ENCODE measurements at places on chromosomes 16 and 17.

DNA sequence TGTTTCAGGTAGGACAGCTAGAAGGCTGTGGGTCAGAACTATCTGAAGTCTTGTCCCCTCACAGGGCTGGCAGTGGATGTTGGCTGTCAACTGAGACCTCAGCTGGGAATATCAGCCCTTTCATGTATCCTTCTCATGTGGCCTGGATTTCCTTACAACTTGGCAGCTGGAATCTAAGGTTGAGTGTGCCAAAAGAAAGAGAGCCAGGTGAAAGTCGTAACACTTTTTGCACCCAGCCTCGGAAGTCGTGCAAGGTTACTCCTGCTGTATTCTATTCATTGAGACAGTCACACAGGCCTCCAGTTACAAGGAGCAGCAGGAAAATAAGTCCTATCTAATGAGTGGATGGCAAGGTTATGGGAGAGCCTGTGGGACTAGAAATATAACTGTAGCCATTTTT lies 52.6 kb upstream of the DNAH9 start:
- DNase-seq: no peak

GRCh38 chr17:59634632-59635541 lies 15.2 kb downstream of the CLTC start:
- DNase-seq: no peak

DNA sequence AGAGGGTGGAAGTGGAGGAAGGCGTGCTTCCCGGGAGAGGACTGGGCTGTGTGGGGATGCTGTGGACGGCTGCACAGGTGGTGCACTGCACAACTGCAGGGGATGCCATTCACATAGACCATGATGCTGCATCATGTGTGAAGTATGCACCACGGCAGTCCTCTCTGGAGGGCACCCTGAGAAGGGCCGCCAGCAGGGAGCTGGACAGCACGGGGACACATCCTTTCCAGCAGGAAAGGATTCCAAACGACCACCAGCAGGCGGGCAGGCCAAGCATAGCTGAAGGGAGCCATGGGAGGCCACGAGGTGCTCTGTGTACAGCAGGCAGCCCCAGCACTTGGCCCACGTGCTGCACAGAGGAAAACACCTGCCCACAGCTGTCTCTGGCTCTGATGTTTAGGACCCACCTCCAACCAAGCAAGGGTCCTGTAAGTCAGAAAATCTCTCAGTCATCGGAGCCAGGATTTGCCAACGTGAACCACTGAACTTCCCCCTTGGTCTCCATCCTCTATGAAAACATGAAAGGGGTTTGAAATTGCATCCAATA lies 10.1 kb downstream of the ACTG1 start:
- DNase-seq: no peak

DNA sequence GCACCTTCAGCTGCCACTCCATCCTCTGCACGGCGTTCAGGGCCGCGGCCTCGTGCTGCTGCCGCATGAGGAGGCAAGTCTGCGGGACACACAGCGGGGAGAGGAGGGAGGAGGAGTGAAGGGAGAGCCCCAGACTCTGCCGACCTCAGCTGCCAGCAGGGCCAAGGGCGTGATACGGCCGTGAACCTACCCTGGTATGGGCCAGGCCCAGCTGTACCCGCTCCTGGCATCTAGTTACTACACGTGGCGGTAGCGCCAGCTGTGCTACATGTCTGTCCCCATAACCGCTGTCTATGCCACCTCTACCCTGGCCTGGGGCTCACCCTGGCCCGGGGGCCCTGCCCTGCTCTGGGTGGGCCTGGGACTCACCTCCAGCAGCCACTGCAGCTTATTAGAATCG lies 51.1 kb downstream of the ZNF778 start:
- DNase-seq: no peak

DNA sequence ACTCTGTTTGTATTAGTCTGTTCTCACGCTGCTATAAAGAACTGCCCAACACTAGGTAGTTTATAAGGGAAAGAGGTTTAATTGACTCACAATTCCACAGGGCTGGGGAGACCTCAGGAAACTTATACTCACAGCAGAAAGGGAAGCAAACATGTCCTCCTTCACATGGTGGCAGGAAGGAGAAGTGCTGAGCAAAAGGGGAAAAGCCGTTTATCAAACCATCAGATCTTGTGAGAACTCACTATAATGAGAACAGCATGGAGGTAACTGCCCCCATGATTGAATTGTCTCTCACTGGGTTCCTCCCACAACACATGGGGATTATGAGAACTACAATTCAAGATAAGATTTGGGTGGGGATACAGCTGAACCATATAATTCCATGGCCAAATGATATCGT lies 30.9 kb downstream of the ABCC1 start:
- no peak for DNase-seq

GRCh38 chr17:79684132-79684985 lies 46.4 kb upstream of the ENPP7 start:
- DNase-seq: no peak

GRCh38 chr16:69903865-69904415 lies 47.2 kb upstream of the CLEC18A start:
- DNase-seq: no peak

DNA sequence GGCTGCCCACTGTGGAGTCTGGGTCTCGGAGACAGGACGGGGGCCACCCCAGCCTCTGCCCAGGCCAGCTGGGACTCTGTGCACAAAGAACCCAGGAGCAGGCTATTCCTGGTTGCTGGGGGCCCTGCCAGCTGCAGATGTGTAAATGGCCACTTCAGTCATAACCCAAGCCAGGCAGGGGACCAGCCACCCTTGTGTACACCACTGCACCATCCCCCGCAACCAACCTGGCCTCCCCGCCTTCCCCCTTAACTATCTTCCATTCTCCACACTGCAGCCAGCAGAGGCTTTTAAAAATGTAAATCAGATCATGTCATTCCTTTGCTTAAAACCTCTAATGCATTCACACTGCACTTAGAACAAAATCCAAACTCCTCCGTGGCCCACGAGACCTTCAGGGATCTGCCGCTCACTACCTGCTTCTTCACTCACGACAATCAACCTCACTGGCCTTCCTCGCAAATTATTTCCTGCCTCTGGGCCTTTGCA lies 28.3 kb downstream of the RTN4RL1 start:
- no peak for DNase-seq

DNA sequence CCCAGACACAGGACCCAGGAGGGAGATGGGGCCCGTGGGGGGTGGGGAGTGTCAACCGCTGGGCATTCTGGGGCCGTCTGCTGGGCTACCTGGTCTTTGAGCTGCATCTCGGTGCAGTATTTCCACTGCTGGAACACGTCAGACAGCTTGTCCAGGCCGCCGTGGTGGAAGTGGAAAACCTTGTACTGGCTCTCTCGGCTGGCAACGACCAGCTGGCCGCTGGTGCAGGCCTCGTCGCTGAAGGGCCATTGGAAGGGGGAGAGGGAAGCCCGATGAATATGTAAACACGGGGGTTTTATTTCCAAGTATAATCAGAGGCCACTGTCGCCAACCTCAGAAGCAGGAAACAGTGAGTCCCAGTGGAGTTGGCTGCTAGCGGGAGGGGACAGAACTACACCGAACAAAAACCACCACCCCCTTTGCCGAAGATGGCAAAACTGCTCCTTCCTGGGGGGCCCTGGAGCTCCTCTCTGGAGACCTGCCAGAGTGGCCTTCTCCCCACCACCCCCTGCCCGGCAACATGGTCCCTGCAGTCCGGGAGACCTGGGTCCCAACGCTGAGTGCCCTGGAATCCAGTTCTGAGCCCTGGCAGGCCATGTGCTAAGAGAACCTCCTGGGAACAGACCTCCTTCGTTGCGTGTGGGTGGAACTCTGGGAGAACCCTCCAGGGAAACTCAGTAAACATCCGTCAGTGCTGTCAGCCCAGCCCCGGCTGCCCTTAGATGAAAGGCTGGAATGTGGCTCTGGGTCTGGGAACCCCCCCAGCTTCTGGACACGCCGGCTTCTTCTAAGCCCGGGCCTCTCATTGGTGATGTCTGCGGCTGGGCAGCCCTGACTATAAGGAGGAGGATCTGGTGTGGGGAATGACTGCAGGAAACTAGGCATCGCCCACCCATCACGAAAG lies 84.1 kb downstream of the TBC1D16 start:
- no peak for DNase-seq

- no peak for DNase-seq
Observed at GRCh38 chr17:18009609-18010420, 29.2 kb downstream of the ATPAF2 start.

- no peak for DNase-seq
Observed at GRCh38 chr17:73492821-73493814, 151.1 kb downstream of the SDK2 start.

DNA sequence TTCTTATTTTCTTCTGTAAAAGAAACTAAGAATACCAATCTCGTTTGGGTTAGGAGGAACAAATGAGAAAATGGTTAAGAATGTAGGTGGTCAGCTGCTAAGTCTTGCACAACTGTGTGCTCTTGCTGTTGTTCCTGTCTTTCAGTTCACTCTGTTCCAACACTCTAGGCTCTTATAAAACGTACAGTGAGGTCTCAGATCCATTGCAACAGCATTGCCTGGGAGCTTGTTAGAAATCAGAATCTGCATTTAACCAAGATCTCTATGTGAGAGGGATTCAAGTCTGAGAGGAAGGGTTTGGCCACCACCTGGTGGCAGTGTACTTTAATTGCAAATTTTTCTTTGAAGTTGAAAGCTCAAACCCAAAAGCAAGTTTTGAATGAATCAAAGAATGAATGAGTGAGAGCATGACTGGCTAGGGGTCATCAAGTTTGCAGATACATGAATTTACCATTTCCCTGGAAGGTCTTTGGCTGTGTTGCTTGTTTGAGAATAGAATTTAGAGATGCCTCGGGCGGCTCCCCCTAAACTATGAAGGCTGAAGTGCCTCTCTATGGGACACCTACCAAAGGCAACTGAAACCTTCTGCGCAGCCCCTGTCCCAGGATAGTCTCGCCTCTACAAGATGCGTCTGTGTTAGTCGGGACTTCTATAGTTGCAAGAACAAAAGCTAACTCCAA lies 2.5 kb downstream of the ALOX15B start:
- DNase-seq: no peak

- no peak for DNase-seq
Observed at GRCh38 chr17:40550608-40551007, 14.7 kb downstream of the CCR7 start.

- DNase-seq: no peak
Observed at GRCh38 chr16:57013902-57014301, 24.5 kb downstream of the NLRC5 start.

GRCh38 chr17:6303664-6304063 lies 131.3 kb downstream of the AIPL1 start:
- DNase-seq: no peak

DNA sequence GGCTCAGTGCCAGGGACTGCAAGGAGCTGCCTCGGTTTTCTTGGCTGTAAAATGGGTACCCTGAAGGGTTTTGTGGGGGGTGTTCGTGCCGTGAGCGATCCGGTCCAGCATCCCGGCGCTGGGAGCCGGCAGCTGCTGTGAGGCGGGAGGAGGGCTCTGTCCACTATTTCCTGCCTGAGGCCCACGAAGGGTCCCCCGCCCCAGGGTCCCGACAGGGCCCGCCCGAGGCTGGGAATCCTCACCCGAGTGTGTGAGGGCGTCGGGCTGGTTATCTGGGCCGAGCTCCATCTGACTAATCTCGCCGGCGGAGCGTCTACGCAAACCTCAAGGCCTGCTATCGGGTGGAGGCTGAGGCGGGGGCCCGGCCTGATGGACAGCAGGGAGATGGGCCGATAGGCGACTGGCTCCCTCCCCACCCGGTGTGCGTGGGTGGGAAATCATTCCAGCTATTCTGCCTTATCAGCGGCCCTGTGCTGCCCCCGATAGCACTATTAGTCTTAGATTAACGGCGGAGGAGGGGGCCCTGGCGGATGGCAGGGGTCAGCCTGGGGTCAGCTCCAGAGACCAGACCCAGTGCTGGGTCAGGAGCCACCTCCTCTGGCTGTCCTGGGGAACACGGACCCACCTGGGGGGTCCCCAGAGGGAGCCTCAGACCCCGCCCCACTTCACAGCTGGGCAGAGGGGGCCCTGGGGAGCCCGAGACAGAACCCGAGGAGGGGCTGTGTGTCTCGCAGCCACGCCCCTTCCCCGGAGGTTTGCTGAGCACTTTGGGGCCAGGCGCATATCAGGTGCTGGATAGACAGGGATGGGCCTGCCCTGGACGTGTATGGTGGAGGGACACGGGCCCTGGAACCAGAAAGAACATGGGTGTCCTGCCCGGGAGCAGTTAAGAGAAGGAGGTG lies 44.7 kb downstream of the ZFPM1 start:
- no peak for DNase-seq

DNA sequence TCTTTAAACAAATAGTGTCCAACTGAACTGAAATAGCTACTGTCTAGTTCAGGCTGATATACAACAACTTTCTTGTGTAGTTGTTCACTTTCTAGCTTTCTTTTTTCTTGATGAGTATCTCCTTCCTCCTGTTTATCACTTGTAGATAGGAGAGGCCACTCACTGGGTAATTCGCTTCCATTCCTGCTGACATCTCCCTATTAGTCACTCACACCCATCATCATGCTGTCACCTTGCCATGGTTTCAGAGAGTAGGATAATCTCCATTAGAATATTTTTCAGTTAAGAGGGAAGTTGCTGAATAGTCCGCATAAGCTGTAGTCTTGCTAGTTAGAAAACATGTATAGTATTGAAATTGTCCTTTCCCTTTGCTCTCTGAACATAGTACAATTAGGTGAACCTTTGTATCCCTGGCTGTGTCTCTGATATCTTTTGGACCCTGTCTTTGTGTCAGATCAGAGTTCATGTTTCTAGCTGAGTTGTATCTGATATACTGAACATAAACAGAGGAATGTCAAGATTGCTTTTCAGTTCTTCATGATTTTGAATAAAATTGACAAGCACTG lies 64.4 kb upstream of the RASL10B start:
- DNase-seq: no peak

- DNase-seq: no peak
Observed at GRCh38 chr16:68993885-68994284, 111.6 kb upstream of the HAS3 start.

GRCh38 chr17:69597898-69598692 lies 183.6 kb downstream of the MAP2K6 start:
- DNase-seq: no peak

All from T-cell (primary cell).